ENCODE measurements at places on chromosomes 5 and 9.

DNA sequence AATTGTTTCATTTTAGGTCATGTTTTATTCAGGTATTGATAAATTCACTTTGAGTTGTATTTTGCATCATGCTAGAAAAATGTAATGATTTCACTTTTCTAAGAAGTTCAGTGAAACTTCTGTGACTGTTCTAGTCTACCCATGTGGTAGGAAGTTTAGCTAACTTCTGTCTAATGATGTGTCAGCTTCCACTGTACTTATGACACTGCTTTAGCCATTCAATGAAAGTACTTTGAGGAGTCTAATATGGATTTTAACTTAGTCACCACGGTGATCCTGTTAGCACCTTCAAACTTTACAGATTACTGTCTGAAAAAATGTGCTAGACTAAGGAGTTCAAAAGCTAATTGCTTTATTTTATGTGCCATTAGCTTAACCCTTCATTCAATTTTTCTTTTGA, 1510.5 kb upstream of the CDH9 start:
- DNase-seq: no peak

DNA sequence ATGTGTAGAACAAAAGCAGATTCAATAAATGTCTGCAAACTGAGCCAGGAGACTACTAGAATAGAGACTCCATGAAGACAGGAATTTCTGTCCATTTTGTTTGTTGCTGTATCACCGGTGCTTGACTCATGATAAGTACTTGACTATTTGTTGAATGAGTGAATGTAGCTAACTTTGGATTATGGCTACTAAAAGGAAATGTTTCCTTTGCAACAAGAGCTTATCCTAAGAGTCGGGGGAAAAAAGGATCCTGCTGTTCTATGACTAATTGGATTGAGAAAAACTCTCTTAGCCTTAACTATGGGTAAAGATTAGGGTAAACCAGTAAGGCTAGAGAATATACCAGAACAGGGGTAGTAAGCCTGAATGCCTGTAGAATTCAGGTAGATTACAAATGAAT, 3.5 kb downstream of the PAIP1 start:
- no peak for DNase-seq

DNA sequence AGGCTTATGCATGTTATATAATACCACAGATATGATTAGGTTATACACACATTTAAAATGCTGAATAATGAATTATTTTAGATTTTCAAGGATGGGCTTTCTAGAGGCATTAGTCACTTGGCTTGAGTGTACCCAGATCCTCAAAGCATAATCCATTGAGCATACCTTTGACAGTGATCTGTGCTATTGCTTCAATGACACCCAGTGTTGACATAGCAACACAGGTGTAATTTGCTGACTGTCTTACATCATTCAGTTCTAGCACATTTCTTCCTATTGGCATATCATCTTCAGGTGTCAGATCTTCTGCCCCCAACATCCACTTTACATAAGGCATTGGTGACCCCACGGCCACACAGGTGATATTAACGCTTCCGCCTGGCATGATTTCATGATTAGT, 721.5 kb upstream of the DMAC1 start:
- no peak for DNase-seq

DNA sequence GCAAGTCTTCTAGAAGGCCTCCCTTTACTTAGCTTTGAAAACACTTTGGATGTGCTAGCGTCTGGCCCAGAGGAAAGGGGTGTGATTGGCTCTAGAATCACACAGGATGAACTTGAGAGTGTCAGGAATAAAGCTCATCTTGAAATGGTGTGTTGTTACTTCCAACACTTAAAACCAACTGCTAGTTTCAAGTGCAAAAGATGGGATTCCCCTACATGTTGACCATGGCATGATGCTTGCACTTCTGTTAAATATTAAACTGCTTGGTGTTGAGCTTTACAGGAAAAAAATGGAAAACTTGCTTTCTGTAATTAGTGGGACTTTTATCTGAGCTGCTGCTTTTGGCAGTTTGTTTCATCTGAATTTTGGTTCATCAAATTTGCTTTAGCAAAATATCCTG, 261.1 kb downstream of the MED10 start:
- no peak for DNase-seq

GRCh38 chr5:181222630-181223057, 437 bp upstream of the TRIM41 start:
- DNase-seq: no peak

DNA sequence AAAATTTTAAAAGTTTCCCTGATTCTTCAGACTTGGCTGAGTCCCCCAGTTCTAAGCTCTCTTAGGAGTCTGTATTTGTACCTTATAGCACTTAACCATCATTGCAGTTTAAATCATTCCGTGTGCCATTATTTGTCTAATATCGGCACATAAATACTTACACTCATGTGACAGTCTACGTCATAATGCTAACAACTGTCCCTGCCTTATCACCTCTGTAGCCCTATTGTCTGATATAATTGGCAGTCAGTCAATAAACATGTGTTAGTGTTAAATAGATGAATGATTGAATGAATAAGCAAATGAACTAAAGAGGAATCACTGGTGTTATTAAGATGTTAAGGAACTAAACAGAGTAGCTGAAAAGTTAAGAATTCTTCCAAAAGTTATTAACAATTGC, 287.8 kb downstream of the EBF1 start:
- DNase-seq: no peak

DNA sequence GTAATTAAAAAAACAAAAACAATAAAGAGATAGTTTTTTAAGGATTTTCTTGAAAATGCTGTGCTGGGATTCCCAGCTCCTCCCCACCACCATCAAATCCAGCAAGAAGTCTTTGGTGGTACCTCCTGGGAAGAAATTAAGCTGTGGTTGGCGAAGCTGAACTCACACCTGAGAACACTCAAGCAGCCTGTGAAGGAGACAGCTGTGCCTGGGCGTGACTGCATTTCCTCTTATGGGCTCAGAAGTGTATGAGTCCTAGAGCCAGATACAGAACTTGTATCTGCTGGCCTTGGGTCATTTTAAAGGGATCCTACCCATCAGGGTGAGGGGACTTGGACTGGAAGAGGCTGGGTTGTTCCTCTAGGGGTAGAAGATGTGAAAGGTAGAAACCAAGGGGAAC, 561.2 kb upstream of the SGCD start:
- DNase-seq: no peak
